CD4-positive, alpha-beta T cell (primary cell): ENCODE measurements at places on chromosomes 7 and 10.

DNA sequence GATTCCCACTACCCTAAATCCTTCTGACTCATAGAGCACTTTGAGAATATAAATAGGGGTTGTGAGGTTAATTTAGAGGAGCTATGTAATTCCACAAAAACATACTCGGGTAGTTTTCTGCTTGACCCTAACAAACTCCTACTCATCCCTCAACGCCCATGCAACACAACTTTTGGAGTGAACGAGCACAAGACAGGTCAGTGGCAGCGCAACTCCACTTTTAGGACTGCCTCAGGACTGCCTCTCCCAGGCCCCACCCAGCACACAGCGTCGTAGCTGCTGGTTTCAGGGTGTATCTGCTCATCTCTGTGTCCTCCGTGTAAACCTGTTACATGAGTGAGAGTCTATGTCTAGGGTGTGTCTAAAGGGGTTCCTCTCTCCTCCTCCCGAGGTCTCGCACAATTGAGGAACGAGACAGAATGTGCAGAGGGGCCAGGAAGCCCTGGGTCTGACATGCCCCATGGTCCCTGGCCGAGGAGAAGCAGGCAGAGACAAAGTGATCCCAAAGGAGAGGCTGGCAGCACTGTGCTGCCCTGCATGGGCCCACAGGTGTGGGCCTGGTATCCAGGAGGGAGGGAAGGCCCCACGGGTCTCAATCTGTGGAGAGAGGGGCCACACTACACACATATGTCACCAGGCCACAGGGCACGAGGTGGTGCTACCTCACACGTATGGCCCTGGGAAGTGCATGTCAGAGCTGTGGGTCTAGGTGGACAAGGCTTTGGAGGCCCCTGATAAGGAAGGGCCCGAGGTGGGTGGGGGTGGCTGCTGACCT lies 45.5 kb downstream of the CAMK2B start:
- no peak for DNase-seq
- no peaks in the 10 kb centered on the region for H3K36me3 ChIP-seq
- no peak overlapping the region for H3K4me3 ChIP-seq

- H3K36me3 ChIP-seq = no peaks in the 10 kb centered on the region
- no peak overlapping the region for H3K4me3 ChIP-seq
- no peaks in the 10 kb centered on the region for H3K27me3 ChIP-seq
Measured at GRCh38 chr7:114799628-114800028, 122.3 kb upstream of the MDFIC start.

- H3K4me1 ChIP-seq = peaks cover 14% of the 10 kb centered on the region
- H3K36me3 ChIP-seq = no peaks in the 10 kb centered on the region
- DNase-seq = no peak
Measured at GRCh38 chr10:132532749-132533560, 4.6 kb upstream of the INPP5A start.

DNA sequence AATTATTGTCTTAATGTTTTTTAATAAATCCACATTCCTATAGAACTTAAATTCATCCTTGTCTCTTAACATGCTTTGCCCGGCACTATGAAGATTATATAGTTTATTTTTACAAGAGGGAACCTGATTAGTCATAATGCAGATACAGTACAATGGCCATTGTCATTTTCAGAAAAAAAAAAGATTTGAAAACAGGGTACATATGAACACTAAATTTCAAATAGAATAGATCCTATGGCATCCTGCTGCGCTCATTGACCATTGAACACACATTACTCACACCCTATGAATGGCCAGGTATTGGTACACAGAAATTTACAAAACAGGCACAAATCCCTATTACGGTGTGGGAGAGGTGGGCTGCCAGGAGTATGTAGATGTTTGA lies 2.0 kb upstream of the KLF6 start:
- H3K4me1 ChIP-seq = peaks cover 22% of the 10 kb centered on the region
- H3K4me3 ChIP-seq = no peak overlapping the region

GRCh38 chr7:101112233-101112632 lies 14.7 kb upstream of the SERPINE1 start:
- no peak overlapping the region for H3K4me3 ChIP-seq
- no peaks in the 10 kb centered on the region for H3K4me1 ChIP-seq
- H3K36me3 ChIP-seq = no peaks in the 10 kb centered on the region
- no peaks in the 10 kb centered on the region for H3K27me3 ChIP-seq

DNA sequence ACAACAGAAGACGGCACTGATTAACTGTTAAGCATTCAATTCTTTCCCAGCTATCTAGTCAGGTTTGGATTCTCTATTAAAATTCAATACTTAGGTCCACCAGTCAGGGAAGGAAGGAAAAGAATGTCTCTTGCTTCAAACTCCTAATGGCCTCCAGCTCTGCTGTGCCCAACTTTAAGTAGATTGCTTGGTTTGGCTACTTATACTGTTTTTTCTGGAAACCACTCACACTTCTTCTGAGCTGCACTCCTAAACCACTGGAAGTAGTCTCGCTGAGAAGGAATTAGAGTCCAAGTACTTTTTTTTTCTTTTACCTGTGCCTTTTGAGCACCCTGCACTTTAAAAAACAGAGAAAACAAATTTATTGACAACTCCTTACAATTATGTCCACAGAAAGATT lies 26.7 kb upstream of the COL1A2 start:
- no peak overlapping the region for H3K27ac ChIP-seq
- no peak for DNase-seq
- no peaks in the 10 kb centered on the region for H3K27me3 ChIP-seq
- H3K36me3 ChIP-seq = no peaks in the 10 kb centered on the region
- no peaks in the 10 kb centered on the region for H3K4me1 ChIP-seq

- no peaks in the 10 kb centered on the region for H3K36me3 ChIP-seq
- H3K27me3 ChIP-seq = no peaks in the 10 kb centered on the region
- no peaks in the 10 kb centered on the region for H3K4me1 ChIP-seq
- no peak overlapping the region for H3K27ac ChIP-seq
Measured at GRCh38 chr10:111129363-111129762, 52.5 kb downstream of the ADRA2A start.

GRCh38 chr10:1661859-1662437 lies 75.4 kb downstream of the ADARB2 start:
- H3K4me3 ChIP-seq = no peak overlapping the region
- no peaks in the 10 kb centered on the region for H3K36me3 ChIP-seq
- peaks cover 3% of the 10 kb centered on the region for H3K27me3 ChIP-seq
- H3K27ac ChIP-seq = no peak overlapping the region
- H3K4me1 ChIP-seq = peaks cover 5% of the 10 kb centered on the region
- DNase-seq = no peak

DNA sequence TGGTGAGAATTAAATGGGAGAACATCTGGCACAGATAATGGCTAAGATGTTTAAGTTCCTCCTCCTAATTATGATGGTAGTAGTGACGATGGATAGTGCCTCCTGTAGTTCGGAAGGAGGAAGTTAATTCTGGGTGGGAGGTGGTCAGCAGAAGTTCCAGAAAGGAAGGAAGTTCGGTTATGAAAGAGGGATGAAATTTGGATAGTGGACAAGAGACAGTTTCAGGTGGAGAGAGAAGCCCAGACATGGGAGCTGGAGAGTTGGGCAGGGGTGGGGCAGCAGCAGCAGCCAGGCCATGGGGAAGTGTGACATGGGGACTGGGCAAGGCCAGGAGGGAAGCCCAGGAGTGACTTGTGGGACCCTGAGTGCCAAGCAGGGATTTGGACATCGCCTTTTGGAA lies 99.5 kb downstream of the CCNY start:
- no peak overlapping the region for H3K27ac ChIP-seq
- no peaks in the 10 kb centered on the region for H3K4me1 ChIP-seq
- H3K27me3 ChIP-seq = no peaks in the 10 kb centered on the region
- no peak overlapping the region for H3K4me3 ChIP-seq
- H3K36me3 ChIP-seq = no peaks in the 10 kb centered on the region

- no peak overlapping the region for H3K27ac ChIP-seq
- DNase-seq = no peak
- no peaks in the 10 kb centered on the region for H3K27me3 ChIP-seq
- peaks cover 23% of the 10 kb centered on the region for H3K4me1 ChIP-seq
- no peaks in the 10 kb centered on the region for H3K36me3 ChIP-seq
- no peak overlapping the region for H3K4me3 ChIP-seq
Measured at GRCh38 chr10:49174261-49174925, 13.8 kb downstream of the TMEM273 start.

GRCh38 chr10:43843321-43844101 lies 194.8 kb upstream of the ZNF32 start:
- H3K27me3 ChIP-seq = no peaks in the 10 kb centered on the region
- H3K4me3 ChIP-seq = no peak overlapping the region
- H3K27ac ChIP-seq = no peak overlapping the region
- no peaks in the 10 kb centered on the region for H3K36me3 ChIP-seq

GRCh38 chr10:110723224-110723891 lies 79.2 kb downstream of the RBM20 start:
- no peaks in the 10 kb centered on the region for H3K36me3 ChIP-seq
- H3K4me1 ChIP-seq = peaks cover 32% of the 10 kb centered on the region
- DNase-seq = no peak
- H3K27ac ChIP-seq = no peak overlapping the region

- DNase-seq = no peak
- peaks cover 9% of the 10 kb centered on the region for H3K4me1 ChIP-seq
- no peaks in the 10 kb centered on the region for H3K36me3 ChIP-seq
- no peak overlapping the region for H3K27ac ChIP-seq
- H3K27me3 ChIP-seq = peaks cover 35% of the 10 kb centered on the region
Measured at GRCh38 chr10:11017000-11017569, 587 bp upstream of the CELF2 start.

DNA sequence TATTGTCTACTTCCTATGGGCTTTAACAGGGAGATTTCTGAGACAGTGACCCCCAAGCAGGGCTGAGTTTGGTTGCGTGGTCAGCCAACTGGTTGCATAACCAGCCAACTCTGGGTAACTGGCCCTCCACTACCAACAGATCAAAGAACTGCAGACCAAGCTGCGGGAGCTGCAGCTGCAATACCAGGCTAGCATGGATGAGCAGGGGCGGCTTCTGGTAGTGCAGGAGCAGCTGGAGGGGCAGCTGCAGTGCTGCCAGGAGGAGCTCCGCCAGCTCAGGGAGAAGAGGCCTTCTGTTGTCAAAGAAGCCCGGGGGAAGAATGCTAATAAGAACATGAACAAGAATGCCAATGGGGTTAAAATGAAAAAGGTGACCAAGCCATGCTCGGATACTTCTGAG lies 15.7 kb upstream of the FLNC start:
- no peak for DNase-seq
- no peak overlapping the region for H3K27ac ChIP-seq
- H3K4me1 ChIP-seq = no peaks in the 10 kb centered on the region
- no peak overlapping the region for H3K4me3 ChIP-seq
- no peaks in the 10 kb centered on the region for H3K36me3 ChIP-seq
- H3K27me3 ChIP-seq = no peaks in the 10 kb centered on the region

GRCh38 chr7:117217106-117218035 lies 105.5 kb downstream of the WNT2 start:
- no peaks in the 10 kb centered on the region for H3K36me3 ChIP-seq
- no peak overlapping the region for H3K4me3 ChIP-seq
- DNase-seq = no peak
- no peak overlapping the region for H3K27ac ChIP-seq
- H3K4me1 ChIP-seq = no peaks in the 10 kb centered on the region

GRCh38 chr10:119285495-119286267 lies 78.3 kb downstream of the GRK5 start:
- no peaks in the 10 kb centered on the region for H3K36me3 ChIP-seq
- peaks cover 76% of the 10 kb centered on the region for H3K4me1 ChIP-seq
